ENCODE measurements at places on chromosomes 12 and 14.

DNA sequence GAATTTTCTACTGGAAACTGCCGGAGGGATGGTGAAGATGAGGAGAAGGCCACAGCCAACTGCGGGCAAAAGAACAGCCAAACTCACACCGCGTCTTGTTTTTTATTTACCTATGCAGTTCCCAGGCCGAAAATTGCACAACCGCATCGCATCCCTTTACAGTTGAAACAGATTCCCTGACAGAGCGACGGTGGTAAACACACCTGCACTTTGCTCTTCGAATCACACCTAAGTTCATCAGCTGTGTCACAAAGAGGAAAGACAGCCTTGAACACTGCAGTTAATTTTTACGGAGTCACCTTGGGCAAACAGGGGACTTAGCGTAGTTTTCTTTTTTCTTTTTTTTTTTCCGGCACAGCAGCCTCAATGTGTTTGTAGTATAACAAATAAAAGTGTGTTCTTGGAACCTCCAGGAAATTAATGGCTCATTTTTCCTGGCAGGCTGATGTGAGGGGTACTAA is 272.0 kb upstream of the DIO3 start:
- no peak for DNase-seq

- DNase-seq, result no peak
Measured at GRCh38 chr12:109624467-109624866, 50.9 kb downstream of the MVK start.

GRCh38 chr14:85907536-85907935 is 377.6 kb downstream of the FLRT2 start:
- no peak for DNase-seq

GRCh38 chr12:84922693-84923092 is 10.1 kb upstream of the SLC6A15 start:
- no peak for DNase-seq

DNA sequence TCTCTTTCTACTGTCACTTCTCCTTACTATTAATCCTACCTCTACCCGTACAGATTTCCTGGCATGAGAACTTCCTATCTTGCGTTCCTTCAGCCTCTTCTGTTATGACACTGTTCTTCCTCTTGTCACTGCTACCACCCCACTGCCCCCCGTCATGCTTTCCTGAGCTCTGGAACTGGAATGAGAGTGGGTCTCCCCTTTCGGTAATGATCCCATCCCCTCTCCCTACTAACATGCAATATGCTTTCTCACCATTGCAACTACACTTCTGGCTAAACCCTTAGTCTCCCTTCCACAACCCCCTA is 4.9 kb upstream of the AP1G2 start:
- no peak for DNase-seq

- DNase-seq, result no peak
Measured at GRCh38 chr12:120230326-120230973, 29.5 kb upstream of the RPLP0 start.

DNA sequence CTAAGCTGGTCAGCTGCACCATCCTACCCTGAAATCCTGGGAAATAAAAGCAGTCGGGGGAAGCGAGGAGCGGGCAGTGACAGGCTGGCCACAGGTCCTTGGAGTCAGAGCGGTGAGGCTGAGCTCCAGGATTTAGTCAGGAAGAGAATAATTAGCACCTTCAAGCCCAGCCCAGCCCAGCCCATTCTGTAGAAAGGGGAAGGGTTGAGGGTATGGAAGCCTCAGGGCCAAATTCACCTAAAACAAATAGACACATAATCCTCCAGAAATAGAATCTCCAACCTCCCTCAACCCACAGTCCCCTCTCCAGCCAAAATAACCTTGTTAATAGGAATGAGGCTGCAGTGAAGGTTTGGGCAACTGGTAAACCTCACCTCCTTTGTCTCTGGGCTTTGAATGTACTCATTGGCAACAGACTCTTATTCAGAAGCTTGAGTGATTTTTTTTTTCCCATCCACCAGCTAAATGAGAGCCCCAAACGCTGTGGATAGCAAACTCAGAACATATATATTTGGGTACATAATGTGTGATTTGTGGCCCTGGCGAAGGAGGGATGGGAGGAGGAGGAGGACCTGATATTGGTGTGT is 334.1 kb downstream of the DPF3 start:
- DNase-seq, result no peak

DNA sequence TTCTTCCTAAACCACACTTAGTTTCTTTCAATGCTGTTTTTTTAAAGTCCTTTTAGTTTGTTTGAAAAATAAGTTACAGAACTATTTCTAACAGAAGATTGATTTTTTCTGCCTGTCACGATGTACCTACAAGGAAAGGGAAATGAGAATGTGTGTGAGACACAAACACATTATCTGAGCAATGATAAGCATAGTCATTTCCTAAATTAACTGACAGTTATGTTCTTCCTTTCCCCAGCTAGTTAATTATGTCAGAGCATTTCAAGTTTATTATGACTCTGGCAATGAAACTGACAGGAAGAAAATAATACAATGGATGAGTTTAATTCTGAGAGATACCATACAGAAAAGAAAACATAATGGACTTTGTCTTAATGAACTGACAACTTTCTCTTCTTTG is 21.3 kb upstream of the LDHB start:
- no peak for DNase-seq

GRCh38 chr12:101407049-101407435 is 530 bp downstream of the ARL1 start:
- DNase-seq, result no peak

GRCh38 chr14:71399057-71399487 is 491.8 kb downstream of the PCNX1 start:
- no peak for DNase-seq

- DNase-seq, result no peak
Measured at GRCh38 chr12:19209661-19210060, 80.1 kb downstream of the PLEKHA5 start.

DNA sequence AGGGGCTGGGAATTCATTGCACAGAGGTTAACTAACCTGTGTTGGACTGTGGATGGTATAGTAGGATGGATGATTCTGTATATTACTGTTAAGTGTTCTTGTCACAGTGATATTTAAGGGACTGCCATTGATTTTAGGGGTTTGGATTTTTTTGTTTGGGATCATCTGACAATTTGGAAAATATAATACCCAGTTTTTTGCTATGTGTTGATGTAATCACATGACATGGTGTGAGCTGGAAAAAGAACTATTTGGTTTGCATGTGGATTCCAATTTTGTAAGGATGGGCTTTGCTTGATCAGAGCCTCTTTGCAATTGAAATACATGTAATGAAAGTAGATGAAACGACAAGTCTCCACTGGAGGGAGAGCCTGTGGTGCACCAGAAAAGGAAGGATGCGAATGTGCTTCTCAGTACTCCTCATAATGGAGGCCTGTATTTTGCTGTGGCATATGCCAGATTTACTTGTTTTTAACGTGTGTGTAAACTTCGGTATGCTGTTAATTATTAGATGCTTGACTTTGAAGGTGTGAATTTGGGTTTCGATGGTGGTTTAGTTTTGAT is 2.7 kb downstream of the DYRK2 start:
- DNase-seq, result peak; percentile 24

GRCh38 chr14:64225151-64225757 is 68.9 kb downstream of the ESR2 start:
- DNase-seq, result no peak

DNA sequence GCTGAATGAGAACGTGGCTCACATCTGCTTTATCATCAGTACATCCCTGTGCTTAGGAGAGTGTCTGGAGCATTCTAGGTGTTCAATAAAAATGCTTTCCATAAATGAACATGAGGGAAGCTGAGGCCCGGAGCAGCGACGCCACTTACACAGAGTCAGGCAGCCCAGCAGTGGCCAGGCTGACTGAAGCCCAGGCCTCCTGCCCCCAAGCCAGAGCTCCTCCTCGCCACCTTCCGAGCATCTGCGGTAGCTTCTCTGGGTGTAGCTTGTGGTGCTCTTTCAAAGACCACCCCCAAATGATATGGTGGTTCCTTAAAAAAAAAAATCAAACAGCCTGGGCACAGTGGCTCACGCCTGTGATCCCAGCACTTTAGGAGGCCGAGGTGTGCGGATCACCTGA is 88.8 kb downstream of the FBXL14 start:
- no peak for DNase-seq

- no peak for DNase-seq
Measured at GRCh38 chr12:82174383-82174782, 183.8 kb downstream of the CCDC59 start.

DNA sequence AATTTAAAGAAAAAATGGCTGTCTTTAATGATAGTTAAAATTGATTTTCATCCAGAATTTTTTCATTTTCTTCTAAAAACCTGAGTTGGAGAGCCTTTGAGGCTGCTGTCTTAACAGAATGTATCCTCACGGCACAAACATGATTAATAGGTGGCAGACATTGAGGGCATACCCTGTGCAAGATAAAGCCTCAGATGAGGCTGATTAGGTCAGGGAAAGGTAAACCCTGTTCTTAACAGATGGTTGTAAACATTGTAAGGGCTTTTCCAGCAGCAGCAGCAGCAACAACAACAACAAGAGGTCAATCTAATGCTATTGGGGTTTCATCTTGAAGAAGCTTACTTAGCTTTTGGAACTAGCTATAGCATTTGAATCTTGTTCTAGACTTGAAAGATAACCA is 17.4 kb downstream of the GNG2 start:
- DNase-seq, result no peak

DNA sequence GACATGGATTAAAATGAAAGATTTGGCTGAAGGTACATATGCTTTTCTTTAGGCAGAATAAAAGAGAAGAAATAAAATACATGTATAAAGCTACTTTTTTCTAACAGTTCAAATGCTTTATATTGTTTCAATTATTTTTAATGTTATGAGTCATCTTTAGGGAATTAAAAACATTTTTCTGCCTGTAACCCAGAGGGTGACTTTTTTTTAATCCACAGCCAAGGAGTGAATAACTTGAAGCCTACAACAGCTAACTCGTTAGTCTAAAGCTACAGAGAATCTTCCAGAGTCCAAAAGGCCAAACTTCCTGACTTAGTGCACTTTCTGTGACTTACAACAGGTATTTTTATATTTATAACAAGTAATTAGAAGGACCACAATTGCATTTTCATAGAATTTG is 151.6 kb downstream of the SEC23A start:
- DNase-seq, result no peak

GRCh38 chr12:104846056-104846767 is 111.9 kb downstream of the SLC41A2 start:
- DNase-seq, result no peak

GRCh38 chr12:60803147-60803546 is 1207.3 kb downstream of the SLC16A7 start:
- no peak for DNase-seq

GRCh38 chr12:104721039-104721405 is 237.1 kb downstream of the SLC41A2 start:
- DNase-seq, result no peak

DNA sequence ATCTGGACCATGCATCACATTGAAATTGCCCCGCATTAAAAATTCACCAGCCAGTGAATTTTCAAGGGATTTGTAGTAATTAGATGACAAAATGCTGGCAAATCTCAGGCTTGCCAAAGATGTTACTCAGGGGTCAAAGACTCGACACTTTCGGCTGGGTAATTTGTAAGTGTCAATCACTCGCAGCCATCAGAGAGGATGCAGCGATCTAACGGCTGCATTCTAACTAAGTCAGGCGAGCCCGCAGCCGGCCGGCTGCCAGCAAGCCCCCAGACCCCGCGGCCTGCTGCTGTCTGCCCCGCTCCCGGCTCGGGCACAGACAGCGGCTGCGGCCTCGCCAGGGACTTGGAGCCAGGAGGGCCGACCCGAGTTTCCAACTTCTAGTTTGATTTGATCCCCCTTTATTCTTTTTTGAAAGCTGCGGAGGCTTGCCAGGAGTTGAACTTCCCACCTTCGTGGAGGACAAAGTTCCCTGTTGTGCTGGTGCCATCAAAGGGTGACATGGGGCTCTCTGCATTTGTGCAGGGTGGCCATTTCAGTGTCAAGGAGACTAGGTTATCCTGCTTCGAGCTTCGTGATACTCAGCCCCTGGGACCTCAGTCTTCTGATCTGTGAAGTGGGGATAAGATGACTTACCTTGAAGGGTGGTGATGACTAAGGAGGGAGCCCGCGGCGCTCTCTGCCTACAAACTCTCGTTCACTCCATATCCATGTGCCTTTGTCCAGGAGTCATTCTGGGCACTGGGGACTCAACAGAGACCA is 169.9 kb downstream of the RBM19 start:
- no peak for DNase-seq

DNA sequence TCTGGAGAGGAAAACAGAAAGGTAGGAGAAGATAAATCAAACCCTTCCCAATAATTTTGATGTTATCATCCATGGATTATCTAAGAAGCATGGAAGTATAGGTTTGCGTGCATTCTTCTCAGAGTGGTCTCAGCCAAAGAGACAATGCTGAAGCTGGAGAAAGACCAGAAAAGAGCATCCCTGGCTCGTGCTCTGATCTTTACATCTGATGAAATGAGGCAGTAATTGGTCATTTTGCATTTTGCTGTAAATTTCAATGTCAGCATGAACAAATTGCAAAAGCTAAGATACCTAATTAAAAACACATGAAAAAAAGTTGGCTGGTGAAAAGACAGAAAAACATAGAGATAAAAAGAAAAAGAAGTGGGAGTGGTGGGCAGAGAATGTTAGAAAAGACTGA is 252.4 kb downstream of the ITPR2 start:
- no peak for DNase-seq

GRCh38 chr14:23085458-23085857 is 9.5 kb downstream of the ACIN1 start:
- no peak for DNase-seq

DNA sequence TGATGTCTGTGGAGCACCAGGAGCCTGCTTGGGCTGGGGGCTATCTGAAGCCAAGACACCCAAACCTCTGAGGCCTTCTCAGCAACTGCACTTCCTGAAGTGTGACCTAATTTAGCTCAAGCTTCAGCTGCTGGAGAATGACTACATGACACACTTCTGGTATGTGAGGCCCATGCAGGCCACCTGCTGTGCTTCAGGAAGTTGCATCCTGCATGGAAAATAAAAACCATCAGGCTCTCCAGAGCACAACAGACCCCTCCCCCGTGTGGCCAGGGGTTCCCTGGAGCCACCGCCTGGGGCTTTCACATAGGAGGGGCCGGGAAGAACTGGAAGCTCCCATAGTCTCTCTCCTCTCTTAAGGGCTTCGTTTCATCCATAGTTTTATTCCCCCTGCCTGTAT is 217.7 kb downstream of the SLC15A4 start:
- no peak for DNase-seq

DNA sequence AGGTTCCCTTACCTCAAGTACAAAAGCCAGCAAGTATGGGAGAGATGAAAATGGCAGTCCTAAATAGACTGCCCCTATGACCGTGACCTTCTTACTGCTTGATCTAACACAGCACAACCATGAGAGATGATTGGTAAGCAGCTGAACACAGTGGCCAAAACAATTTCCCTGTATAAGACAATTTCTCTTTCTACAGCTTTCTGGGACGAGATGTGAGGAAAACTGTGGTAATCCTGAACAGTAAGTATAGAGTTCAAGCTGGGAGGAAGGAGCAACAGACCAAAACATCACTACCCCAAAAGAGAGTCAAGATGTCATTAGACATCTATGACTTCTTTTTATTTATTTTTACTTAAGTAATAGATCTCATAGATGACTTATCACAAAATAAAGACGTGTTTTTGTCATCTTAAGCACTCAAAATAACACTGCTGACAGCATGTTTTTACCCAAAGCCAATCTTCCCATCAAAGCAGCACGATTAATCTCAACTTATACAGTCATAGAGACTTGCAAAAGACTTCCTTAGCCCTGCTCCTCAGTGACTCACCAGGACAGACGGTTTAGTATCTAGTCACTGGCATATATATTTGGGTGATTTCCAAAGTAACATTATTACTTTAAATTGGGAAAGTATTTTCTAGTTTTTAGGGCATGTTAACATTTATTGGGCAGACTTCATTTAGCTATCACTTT is 3.7 kb downstream of the TMEM52B start:
- DNase-seq, result no peak

Data from activated gamma-delta T cell treated with Interleukin-2 at 50 U/mL for 16 hours (primary cell).